ENCODE measurements at places on chromosomes 3 and 15. TPM values are rescaled to one million over a fixed set of nuclear protein-coding genes. Genes with fewer than 3 reads are reported as not detected.

CILP gene
- polyA plus RNA-seq = 3.8 TPM

ZNF660 gene
- polyA plus RNA-seq = 15.9 TPM

RARB gene
- 50.7 TPM for polyA plus RNA-seq

KBTBD13 gene
- polyA plus RNA-seq = 0.07 TPM

DNAH12 gene
- polyA plus RNA-seq = 3.0 TPM

PGBD4 gene
- 2.6 TPM for polyA plus RNA-seq

SERINC4 gene
- polyA plus RNA-seq = not detected

CLCN2 gene
- polyA plus RNA-seq = 13.1 TPM

COL6A5 gene
- 0.07 TPM for polyA plus RNA-seq

OCA2 gene
- polyA plus RNA-seq = 9.0 TPM

GOLGA8G gene
- 0.08 TPM for polyA plus RNA-seq

ANKUB1 gene
- 0.52 TPM for polyA plus RNA-seq

B3GALNT1 gene
- 41.8 TPM for polyA plus RNA-seq

MAN2C1 gene
- 180 TPM for polyA plus RNA-seq

VGLL3 gene
- polyA plus RNA-seq = 5.0 TPM

CLDN18 gene
- polyA plus RNA-seq = 2.7 TPM

ITIH4 gene
- 15.6 TPM for polyA plus RNA-seq

CYB561D2 gene
- 14.1 TPM for polyA plus RNA-seq

AADAC gene
- 0.25 TPM for polyA plus RNA-seq

MRAS gene
- polyA plus RNA-seq = 29.7 TPM

NME9 gene
- 4.8 TPM for polyA plus RNA-seq

All from left kidney (tissue), 8 donors.